ENCODE measurements at places on chromosomes 2 and 18.

GRCh38 chr18:11020161-11020853 lies 129.1 kb downstream of the PIEZO2 start:
- DNase-seq: no peak

GRCh38 chr2:60676706-60677330 lies 79.2 kb upstream of the PAPOLG start:
- DNase-seq: no peak

DNA sequence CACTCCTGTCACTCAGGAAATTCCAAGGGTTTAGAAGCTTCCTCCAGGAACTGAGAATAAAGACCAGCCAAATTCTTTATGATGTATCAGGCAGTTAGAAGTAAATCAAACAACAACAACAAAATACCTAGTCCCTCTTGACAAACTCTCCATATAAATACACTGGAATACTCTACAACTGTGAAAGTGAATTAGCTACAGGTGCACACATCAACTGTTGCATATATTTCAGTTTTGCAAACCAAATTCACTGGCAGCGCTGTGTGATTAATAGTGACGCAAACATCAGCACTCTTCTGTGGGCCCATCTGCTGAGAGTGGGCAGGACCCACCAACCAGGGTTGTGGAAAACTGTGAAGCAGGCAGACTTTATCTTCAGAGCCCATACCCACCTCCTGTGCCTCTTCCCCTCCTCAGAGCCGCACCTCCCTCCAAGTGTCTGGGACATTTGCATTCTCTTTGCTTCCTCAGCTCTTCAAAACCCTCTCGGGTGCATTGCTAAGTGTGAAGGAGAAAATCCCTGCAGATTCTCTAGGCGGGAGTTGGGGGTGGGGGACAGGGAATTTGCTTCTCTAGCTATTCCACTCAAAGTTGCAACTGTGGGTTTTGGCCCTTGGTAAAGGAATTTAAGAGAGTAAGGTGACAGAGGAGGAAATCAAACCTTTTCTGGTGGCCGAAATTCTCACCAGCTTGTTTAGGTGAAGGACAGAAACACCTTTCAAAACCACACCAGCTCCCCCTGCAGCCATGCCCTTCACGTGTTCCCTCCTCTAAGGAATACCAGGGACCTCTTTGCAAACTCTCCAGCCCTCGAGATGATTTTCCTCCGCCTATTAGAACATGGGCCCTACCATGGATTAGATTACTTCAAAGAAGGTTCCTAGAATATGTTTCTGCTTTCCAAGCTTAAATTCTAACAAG lies 119.3 kb downstream of the MRO start:
- DNase-seq: no peak

DNA sequence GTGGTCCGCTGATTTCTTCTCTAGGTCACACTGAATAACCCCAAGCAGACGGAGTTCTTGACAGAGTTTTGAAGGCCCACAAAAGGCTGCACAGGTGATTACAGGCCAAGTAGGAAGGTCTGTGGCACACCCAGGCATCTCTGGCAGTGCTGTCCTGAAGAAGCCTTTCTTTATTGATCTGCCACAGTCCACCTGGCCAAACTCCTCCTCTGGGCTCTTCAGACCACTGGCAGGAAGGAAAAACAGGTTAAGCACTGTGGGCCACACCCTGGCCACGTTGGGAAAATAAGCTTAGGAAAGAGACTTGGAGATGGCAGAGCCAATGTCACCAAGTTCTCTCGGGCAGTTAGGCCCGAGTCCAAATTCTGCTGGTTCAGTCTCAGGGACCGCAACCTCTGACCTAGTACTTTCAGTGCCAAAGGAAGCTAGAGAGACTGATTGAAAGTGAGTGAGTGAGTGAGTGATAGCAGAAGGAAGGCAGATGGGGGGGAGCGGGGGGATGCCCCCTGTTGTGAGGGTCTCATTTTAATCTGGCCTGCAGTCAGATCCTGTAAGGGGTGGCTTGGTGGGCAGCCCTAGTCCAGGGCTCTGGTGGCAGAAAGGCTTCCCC lies 102.9 kb downstream of the TGFA start:
- no peak for DNase-seq

- no peak for DNase-seq
Measured at GRCh38 chr2:232162187-232162586, 200.7 kb downstream of the DIS3L2 start.

GRCh38 chr2:223786943-223787342 lies 50.4 kb downstream of the AP1S3 start:
- DNase-seq: no peak

DNA sequence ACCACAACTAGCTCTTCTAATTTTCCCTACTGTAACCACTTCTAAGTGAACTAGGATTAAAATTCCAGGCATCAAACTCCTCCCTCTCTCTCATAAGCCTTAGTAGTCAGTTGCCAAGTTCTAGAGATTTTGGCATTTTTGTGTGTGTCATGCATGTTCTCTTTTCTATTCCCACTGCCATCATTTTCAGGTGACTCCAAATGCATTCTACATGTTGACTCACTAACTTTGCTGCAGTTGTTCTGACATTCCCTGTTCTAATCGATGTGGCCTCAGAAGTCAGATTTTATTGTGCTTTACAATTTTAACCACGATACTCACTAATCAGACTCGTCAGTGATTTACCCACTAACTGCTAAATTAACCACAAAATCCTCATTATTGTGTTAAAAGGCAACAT lies 13.3 kb downstream of the DSC1 start:
- no peak for DNase-seq

DNA sequence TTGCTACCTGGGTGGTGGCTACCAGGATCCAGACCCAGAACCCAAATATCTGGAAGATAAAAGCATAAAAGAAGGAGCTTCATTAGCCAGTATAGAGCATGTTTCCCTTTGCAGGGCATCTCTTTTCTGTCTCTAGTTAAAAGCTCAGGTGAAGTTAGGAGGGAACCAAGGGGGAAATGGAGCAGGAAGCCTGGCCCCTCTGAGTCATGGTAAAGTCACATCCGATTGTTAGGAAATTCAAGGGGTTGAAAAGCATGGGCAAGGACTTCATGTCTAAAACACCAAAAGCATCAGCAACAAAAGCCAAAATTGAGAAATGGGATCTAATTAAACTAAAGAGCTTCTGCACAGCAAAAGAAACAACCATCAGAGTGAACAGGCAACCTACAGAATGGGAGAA lies 126.9 kb downstream of the RPIA start:
- no peak for DNase-seq

- no peak for DNase-seq
Measured at GRCh38 chr18:46311491-46311890, 207.3 kb downstream of the HAUS1 start.

DNA sequence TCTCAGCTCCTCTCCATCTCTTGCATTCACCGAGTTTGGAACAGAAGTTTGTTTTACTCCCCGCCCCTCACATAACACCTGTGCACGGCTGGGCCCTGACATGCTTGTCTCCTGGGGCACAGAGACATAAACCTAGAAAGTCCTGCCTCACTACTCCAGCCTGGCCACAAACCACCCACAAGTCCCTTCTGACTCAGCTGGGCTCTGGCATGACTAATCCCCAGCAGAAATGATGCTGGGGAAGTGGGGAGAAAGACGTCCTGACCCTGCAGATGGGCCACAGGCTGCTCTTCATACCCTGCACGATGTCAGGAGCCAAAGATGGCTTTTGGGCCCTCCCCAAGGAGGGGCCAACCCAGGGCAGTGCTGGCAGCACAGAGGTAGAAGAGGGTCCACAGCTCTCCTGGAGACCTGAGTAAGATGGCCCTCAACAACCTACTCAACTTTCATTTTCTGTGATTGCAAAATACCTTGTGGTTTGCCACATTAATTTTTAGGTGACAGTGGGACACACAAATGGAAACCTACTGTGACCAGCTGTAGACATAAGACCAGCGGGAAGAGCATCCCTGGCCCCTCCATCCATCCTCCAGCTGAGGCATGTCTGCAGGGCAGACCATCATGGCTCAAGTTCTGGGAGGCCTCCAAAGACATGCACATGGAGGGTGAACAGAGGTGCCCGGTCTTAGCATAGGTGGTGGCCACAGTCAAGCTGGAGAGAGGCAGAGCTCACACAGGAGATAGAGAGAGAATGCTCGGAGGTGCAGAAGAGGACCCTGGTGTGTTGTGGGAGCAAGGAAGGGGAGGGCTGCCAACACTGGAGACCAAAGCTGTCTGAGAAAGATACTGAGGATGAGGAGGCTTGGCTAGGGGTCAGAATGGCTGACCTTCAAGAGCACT lies 40.0 kb downstream of the DNMT3A start:
- no peak for DNase-seq

GRCh38 chr2:161243312-161243711 lies 64.9 kb upstream of the PSMD14 start:
- DNase-seq: no peak

DNA sequence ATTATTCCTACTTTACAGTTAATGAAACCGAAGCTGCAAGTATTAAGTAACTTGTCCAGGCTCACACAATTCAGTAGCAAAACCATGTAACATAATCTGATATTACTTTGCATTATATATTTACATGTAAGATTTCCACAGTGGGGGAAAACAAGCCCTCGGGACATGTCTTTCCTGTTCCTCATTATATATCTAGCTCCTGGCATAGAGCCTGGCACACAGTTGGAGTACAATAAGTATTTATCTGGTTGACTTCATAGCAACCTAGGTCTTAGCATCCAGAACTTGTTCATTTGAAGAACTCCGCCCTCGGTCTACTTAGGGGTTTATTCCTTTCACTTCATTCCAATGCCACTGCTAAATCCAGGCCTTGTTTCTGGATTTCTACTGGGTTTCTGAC lies 1.6 kb upstream of the RBM45 start:
- no peak for DNase-seq

GRCh38 chr2:8148260-8149006 lies 533.4 kb upstream of the ID2 start:
- DNase-seq: no peak

GRCh38 chr2:227876300-227876801 lies 4.9 kb downstream of the DAW1 start:
- no peak for DNase-seq

GRCh38 chr2:2870106-2870505 lies 507.5 kb downstream of the EIPR1 start:
- DNase-seq: no peak

DNA sequence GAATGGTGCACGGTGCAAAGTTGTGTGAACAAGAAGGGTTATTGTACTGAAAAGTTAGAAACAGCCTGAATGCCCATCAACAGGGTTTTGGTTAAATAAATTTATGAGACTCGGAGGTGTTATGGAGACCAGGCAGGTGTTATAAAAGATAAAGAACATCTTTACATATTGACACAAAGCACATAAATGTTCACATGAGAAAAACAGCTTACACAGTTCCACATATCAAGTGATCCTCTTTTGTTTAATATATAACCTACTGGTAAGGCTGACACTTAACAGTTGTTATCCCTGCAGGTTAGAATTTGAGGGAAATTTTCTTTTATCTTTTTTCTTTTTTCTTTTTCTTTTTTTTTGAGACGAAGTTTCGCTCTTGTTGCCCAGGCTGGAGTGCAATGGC lies 20.0 kb upstream of the ARPC2 start:
- no peak for DNase-seq

DNA sequence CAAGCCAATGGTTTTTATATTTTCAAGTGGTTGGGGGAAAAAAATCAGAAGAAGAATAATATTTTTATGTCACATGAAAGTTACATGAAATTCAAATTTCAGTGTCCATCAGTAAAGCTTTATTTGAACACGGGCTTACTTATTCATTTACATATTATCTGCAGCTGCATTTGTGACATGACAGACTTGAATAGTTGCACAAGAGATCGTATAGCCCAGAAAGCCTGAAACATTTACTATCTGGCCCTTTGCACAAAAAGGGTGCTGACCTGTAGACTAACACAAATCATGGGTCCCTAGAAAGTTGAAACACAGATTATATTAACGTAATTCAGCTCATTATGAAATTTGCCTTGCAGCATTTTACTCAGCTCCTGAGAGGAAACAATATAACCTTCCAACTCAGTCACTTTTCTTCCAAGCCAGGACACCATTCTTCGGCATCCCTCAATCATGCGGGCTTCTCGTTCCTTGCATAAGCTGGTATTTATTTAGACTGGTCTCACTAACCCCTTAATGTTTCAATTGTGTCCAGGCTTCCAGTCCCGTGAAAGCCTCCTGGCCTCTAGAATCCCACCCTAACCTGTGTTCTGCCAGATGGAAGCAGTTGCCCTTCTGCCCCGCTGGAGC lies 402.7 kb downstream of the SETBP1 start:
- DNase-seq: no peak

DNA sequence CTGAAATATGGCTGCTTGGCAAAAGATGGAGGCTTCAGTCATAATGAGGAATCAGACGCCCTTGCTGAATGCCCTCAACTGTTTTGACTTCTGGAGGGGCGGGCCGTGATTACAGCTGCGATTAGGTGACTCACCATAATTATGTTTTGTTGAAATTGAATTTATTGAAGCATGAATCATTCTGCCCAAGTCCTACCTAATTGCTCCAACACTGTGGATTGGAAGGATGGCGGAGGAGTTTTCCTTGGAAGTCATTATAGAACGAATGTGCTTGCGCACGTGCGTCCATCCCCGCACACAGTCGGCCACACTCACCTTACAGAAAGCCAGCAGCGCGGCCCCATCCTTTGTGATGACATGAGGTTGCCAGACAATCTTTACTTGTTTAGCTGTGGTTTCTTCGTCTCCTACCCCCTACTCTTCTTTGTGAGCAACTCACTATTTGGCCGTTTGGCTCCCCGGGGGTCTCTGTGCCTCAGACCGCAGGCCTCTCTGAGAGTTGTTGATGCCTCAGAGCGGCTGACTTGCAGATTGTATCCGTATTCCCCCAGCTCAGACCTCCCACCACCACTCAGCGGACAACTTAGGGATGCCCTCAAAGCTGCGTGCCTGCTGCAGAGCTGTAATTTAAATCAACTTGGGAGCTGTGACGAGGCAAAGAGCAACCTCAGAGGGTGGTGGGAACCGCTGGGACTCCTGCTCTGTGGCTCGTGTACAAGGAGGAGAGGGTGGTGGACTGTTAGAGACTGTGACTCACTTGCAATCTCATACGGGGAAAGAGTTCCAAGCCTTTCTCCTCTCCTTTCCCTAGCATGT lies 513.4 kb downstream of the TNS1 start:
- DNase-seq: no peak

DNA sequence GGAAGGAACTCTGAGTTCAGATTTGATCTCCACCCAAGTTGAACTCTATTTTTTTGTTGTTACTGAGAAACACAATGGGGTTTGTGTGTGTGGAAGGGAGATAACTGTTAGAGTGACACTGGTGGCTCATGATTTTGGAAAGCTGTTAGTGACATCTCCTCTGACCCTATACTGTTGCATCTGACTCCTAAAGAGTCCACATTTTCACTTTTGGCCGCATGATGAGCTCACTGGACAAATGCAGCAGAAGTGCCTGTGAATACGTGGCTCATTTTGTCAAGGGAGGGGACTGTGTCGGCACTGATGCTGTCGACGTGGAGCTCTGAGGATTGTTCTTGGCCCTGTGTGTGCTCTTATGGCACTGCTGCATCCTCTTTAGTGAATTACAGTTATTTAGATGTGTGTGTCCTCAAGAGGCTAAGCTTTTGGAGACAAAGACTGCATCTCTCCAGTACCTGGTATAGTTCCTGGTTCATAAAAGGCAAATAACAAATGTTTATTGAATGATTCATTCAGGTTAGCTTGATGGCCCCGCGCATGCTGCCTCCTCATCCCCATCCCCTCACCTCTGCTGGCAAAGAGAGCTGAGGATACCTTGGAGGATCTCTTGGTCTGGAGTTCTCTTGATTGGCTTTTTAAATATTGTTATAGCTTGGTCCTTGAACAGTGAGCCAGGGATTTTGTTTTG lies 135.4 kb downstream of the PHLPP1 start:
- DNase-seq: no peak

GRCh38 chr18:77263466-77263763 lies 13.8 kb downstream of the GALR1 start:
- DNase-seq: no peak

Measured in stimulated activated CD4-positive, alpha-beta T cell treated with anti-CD3 and anti-CD28 coated beads, Interleukin-1b, Interleukin-23, amount 100 ng/mL, for 24 hours (primary cell).